ENCODE measurements at places on chromosomes 6 and 20.
A peak's percentile ranks its signal among the peaks of the same experiment; 100 is the strongest.

- no peak for DNase-seq
Measured at GRCh38 chr20:25480797-25481196, 73.3 kb downstream of the GINS1 start.

- no peak for DNase-seq
Measured at GRCh38 chr20:33883164-33883563, 72.0 kb downstream of the CHMP4B start.

DNA sequence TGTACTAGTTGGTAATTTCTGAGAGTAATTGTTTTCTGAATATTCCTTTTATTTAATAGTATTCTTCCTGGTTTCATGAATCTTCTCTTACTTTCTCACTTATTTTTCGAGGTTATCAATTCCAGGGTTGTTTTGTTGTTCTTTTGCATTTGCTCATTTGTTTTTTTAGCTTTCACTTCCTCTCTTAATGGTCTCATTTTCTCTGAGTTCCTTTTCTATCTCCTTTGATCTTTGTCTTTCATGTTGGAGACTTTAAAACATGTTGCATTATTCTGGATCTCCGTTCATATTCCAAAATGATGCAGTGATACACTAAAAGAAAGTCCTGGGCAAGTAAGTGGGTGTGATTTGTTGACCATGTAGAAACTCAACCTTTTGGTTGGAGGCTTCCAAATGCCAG lies 345.3 kb upstream of the SLC35B3 start:
- no peak for DNase-seq

GRCh38 chr20:49045440-49046086 lies 549 bp upstream of the CSE1L start:
- DNase-seq: no peak

DNA sequence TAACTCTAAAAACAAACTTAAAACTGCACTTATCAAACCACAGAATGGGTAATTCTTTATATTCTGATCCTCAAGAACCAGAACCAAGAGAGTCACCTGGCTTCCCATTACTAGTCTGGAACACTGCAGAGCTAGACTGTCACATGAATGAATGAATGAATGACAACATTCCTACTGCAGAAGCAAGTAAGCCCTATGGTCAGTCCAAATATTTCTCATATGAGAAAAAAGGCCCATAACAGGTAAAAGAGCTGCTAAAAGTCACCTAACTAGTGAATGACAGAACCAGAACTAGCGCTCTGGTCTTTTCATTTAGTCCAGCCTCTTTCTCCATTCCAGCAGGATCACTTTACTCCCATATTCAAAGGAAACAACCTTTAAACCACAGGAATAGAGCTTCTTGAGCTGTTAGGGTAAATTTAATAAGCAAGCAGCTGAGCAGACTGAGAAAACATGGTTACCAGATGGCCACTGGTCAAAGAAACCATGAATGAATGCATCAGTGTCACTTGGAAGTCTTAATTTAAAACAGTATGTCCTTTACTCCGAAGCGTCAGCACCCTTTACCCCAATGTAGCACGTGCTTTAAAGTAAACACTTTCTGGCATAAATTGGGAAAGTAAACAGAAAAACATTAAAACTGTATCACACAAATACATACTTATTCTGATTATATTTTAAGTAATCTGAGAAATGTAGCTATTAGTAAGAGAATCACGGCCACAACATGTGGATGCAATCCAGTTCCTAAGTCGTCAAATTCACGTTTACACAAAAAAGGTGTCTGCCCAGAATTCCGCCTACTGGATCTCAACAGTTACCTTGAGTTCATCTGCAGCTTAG lies 1.4 kb downstream of the PREP start:
- no peak for DNase-seq

DNA sequence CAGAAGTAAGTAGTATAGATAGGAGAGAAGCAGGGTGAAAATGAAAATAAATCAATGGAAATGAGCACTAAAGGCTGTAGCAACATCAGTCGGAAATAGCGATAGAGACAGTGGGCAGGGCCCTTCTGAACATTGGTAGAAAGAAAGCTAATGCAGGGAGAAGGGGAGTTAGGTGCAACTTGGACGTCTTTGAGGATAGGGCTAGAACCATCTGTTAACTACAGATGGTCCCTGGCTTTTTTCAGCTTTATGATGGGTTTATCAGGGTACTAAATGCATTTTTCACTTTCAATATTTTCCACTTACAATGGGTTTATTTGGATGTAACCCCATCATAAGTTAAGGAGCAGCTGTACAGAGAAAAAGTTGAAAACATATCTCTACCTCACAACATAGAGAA lies 72.8 kb upstream of the CNR1 start:
- peak; percentile 69 for DNase-seq

DNA sequence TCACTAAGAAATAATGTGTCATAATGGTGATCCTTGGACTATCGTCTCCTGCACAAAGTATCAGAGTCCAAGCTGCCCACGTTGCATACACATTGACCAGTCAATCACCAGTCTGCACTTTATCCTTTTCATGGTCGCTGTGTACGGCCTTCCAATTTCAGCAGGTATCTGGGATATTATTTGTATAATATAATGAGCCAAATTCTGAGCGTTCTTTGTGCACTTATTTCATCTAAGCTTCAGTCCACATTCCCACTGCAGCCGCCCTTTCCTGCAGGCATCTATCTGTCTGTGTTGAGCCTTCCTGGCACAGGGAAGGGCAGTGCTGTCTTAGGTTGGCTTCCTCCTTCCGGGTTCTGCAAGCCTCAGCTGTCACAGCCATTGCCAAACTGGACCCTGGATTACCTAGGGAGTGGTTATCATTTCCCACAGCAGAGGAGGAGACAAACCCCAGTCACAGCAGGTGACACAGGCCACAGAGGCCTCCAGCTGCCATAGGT lies 174.3 kb downstream of the TTLL2 start:
- no peak for DNase-seq

GRCh38 chr6:163263196-163263595 lies 151.3 kb upstream of the QKI start:
- DNase-seq: no peak

DNA sequence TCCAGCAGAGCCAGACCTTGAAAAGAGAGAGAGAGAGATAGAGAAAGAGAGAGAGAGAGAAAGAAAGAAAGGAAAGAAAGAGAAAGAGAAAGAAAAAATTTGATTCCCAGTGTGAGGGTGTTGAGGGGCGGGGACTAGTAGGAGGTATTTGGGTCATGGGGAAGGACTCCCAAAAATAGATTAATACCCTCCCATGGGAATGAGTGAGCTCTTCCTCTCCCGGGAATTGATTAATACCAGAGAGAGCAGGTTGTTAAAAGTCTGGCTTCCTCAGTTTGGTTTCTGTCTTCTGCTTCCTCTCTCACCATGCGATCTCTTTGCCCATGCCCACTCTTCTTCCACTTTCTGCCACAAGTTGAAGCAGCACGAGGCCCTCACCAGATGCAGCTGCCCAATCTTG lies 28.8 kb upstream of the CFAP206 start:
- DNase-seq: no peak

GRCh38 chr6:157831424-157832249 lies 8.6 kb downstream of the SNX9 start:
- peak; percentile 71 for DNase-seq

DNA sequence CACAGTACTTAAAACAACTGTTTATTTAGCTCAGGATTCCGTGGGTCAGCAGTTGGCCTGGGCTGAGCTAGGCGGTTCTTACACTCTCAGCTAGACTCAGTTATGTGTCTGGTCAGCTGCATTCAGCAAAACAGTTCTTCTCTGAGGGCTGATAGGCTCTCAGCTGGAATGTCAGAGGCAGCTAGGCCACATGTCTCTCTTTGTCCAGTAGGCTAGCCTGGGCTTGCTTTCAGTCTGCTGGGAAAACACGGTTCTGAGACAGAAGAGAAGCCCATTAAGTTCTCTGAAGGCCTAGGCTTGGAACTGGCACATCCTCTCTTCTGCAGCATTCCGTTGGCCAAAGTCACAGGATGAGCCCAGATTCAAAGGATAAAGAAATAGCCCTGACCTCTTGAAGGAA lies 65.6 kb downstream of the TULP4 start:
- DNase-seq: no peak

GRCh38 chr6:44842616-44843015 lies 455.1 kb downstream of the CDC5L start:
- no peak for DNase-seq

GRCh38 chr20:884983-885952 lies 30.9 kb downstream of the ANGPT4 start:
- no peak for DNase-seq

DNA sequence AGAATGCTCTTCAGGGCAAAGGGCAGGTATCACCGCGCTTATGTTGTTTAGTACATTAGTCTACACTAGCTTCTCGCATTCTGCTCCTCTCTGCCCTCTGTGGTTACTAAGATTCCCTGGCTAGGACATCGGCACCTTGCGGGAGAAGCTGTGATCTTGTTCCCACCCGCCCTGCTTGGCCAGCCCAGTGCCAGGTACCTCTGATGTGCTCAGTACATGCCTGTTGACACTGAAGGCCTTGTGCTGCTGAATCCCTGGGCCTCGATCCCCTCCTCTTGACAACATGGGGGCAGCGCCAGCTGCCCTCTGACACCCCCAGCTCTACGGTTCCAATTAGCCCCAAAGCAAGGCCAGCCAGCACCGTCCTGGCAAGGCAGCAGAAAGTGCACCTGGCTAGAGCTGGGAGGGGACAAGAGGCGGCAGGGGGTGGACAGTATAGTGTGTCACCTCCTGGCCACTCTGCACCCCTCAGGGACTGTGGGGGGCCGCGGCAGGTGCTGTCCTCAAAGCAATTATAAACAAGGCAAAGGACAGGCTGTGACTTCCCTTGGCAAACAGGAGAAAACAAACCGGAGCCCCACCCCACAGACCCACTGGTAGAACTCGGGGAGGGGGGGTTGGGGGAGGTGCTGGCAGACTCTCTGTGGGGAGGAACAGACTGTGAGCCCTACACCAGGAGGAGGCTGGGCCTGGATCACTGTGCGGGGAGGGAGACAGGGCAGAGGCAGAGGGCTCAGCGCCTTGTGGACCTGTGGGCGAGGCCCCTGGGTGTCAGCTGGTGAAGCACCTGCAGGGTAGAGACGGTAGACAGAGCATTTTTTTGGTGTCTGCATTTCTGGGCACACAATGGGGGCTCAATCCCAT lies 7.1 kb downstream of the TFEB start:
- DNase-seq: peak; percentile 26

GRCh38 chr6:11129908-11130565 lies 18.5 kb upstream of the ERVFRD-1 start:
- no peak for DNase-seq

DNA sequence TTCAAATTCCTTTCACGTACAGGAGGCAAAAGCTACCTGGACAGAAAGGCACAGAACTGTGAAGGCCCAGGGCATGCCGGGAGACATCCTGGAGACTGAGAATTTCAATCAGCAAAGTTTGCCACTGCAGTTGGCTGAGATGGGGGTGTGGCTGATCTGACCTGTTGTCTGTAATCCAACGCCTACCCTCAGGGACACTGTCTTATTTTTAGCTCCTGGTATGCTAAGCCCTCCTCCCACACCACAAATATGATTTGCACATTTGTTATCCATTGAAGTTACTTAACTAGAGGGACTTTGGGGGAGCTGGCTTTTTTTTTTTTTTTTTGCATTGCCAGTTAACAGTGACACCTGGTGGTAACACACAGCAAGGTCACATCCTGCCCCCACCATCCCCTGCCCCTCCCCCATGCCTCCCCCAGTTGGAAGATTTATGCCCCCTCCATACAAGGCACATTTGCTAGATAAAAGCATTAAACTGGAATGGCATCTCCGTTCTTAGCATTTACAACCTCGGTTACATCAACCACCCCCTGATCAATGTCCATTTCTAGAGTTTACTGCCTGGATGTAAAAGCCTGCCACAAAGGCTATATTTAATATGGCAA lies 40.4 kb downstream of the TTI1 start:
- peak; percentile 46 for DNase-seq

DNA sequence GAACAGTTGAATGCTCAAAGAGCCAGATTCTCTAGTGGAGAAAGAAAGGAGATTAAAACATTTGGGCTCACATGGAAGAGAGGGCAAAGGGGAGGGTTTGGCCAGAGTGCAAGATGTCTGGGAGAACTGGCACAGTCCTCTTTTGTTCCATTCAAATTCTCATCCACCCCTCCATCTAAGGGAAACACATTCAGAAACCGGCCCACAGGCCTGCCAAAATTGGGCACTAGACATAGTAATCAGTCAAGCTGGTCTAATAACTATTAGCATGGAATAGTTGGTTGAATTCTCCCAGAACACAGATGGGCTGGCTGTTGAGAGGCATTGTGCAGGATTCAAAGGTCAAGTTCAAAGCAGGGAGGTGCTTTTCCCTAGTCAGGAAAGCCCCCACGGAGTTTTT lies 341.4 kb upstream of the IRAK1BP1 start:
- no peak for DNase-seq

- DNase-seq: no peak
Measured at GRCh38 chr20:3875378-3875974, 13.7 kb upstream of the PANK2 start.

DNA sequence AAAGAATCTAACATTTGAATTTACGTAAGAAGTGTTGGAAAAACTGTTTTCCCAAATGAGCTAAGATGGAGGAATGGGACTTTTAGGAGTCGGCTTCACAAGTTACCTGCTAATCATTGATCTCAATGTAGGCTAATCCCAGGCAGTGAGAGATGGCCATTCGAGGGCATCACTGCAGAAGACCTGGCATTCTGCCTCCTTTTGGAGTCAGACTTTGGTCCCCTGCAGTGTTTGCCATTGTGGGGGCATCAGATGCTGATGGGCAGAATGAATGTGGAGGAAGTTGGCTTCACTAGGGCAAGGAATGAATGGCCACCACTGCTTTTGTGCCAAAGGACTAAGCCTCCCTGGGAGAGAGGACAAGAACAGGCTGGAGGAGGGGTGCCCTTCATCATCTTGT lies 55.7 kb upstream of the NKX2-2 start:
- DNase-seq: no peak

GRCh38 chr6:111342913-111343312 lies 140.1 kb downstream of the REV3L start:
- DNase-seq: no peak

DNA sequence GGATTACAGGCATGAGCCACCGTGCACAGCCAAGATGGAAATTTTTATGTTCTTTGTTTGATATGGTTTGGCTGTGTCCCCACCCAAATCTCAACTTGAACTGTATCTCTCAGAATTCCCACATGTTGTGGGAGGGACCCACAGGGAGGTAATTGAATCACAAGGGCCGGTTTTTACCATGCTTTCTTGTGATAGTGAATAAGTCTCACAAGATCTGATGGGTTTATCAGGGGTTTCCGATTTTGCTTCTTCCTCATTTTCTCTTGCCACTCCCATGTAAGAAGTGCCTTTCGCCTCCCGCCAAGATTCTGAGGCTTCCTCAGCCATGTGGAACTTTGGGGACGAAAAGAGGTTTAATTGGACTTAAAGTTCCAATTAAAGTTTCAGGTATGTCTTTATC lies 14.6 kb downstream of the EEF1A1 start:
- no peak for DNase-seq

Measured in NCI-H2171 treated with DMSO at 0.1 percent for 48 hours (cell line).